Posterior vena cava (tissue), 2 donors: ENCODE measurements at places on chromosomes 6 and 20. TPM values are rescaled to one million over a fixed set of nuclear protein-coding genes. Genes with fewer than 3 reads are reported as not detected.
A peak's percentile ranks its signal among the peaks of the same experiment; 100 is the strongest.

DNA sequence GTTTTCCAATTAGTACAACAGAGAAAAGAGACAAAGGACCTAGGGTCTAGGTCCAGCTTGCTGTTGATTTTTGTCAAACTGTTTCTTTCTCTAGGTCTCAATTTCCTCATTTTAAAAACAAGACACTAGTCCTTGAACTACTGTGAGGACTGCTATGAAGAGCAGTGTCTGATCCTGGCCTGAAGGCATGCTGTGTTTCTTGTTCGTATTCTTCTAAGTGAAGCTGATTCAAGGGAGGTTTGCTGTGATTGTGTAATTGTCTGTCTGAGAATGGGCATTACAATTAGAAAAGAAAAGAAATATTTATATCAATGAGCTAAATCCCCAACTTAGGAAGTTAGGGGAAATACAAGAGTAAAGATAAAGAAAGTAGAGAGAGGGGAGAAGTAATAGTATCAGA, 228.2 kb upstream of the SUPT3H start:
- no peak for DNase-seq

- DNase-seq: no peak
These were observed at the start of gene APCDD1L for GRCh38 chr20:58515233-58516212. APCDD1L (minus strand) TSS chr20:58515399; CDS start chr20:58514707, 692 bp downstream.

- DNase-seq: no peak
These were observed 274.3 kb downstream of the CD109 start for GRCh38 chr6:73969971-73970970.

GRCh38 chr6:16518265-16518664, 243.0 kb downstream of the ATXN1 start:
- no peak for DNase-seq

DNA sequence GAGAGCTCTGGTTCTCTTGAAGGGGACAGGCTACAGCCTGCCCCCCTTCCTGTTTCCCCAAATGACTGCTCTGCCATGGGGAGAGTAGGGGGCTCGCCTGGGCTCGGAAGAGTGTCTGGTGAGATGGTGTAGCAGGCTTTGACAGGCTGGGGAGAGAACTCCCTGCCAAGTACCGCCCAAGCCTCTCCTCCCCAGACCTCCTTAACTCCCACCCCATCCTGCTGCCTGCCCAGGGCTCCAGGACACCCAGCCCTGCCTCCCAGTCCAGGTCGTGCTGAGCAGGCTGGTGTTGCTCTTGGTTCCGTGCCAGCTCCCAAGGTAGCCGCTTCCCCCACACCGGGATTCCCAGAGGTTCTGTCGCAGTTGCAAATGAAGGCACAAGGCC, 9.8 kb downstream of the VEGFA start:
- peak; percentile 73 for DNase-seq

GRCh38 chr20:56805966-56806365, 176.9 kb downstream of the TFAP2C start:
- DNase-seq: peak; percentile 73

GRCh38 chr6:13450628-13451027, 36.8 kb downstream of the GFOD1 start:
- no peak for DNase-seq

DNA sequence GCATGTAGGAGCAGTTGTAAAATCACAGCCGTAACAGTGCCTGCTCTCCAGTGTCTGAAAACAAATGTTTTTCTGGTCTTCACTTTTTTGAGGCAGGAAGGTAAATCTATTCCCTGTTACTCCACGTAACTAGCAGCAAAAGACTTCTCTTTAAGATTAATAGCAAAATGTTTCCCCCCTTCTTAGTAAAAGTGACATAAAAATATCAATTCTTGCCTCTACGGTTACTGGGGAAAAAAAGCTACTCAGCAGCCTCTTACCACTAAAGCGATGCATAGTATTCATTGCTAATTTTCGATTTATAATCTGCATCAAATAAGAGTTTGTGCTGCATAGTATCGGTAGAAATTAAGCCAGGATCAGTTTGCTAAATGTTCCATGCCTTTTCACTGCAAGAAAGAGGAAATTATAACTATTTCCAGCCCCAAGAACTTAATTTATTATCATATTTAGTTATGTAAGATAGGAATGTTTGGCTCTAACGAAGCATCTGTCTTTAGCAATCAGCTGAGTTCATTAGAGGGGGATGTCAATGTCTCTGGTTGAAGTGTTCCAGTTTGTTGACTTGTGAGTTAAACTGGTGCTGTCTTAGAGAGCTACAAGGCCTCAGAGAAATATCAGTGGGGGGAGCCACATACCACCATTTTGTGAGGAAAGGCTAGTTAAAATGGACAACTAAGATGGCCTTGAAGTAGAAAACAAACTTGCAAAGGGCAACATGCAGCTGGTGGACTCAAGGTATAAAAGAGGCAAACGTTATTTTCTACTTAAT, 617 bp upstream of the TSPYL1 start:
- no peak for DNase-seq

- DNase-seq: no peak
These were observed 43.4 kb downstream of the LRFN2 start for GRCh38 chr6:40543776-40544175.

DNA sequence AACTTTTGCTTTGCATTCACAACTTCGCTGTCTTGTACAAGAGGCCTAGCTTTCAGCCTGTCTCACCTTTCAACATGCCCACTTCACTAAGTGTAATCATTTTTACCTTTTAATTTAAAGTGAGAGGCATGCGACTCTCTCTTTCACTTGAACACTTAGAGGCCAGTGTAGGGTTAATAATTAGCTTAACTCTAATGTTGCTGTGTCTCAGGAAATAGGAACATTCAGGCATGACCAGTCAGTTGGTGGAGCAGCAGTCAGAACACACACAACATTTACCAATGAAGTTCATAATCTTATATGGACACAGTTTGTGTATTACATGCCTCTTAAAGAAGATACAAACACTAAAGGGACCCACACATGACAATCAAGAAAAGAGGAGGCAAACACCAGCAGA, 47.6 kb downstream of the HTR1B start:
- no peak for DNase-seq

DNA sequence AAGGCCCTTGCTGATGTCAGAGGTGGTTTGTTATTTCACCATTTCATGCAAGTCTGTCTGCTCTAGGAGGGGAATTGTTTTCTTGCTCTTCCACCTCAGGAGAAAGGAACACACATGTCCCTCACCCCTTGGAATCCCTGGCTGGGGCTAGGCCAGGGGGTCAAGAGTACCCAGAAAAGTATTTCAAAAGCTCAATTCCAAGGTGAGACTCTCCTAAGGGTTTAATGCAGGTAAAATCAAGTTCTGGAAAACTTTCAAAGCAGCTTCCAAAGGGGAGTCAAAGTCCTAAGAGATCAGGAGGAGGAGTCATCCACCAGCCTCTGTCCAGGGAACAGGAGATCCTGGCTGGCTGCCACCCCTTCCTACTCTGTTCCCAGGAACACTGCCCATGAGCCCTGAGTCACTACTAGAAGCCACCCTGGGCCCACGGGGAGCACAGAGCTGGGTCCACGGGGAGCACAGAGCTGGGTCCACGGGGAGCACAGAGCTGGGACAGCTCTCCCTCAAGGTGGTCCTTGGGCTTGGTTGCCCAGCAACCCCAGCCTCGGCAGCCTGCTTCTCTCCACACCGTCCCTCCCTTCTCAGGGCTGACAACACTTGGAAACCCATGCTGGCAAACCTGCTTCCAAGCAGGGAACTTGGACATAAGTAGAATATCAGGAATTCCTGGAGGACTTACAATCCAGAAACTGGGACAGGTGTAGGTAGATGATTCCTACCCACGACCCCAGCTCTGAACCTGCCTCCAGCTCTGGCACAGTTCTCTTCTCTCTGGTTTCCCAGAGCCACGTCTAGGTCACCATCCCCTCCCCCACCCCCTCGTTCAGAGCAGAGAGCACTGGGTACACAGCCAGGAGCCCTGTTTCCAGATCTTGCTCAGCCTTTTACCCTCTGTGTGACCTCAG, 35.3 kb upstream of the CDKN1A start:
- peak; percentile 95 for DNase-seq

DNA sequence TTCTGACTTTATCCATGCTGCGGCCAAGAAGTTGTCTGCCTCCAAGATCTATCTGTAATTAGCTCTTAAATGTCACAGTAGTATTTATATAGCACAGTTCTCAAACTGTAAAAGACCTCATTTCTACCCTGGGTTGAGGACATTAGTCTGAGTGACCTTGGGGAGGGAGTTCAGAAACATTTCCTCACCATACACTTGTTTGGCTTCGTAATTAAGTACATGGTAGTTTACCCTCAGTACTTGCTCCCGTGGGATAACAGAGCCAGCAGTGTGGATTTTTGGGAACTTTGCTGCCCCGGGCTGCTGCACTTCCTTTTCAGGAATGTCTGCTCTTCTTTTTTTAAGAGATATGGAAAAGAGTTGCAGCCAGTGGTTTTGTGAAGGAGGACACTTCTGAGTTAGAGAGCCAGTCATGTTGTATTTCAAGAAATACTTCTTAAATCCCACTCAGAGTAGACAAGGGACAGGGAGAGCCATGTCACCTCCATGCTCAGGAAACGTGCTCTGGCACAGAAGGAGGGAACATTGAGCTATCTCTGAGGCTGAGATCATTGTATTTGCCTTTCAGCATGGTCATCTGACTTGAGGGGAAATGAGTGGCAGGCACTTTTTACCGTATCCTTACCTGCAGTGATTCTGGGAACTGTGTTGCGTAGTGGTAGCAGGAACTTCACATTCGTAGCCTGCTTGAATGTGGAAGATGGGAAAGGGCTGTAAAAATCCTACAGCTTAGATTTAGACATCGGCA, 33.6 kb downstream of the RPRD1B start:
- no peak for DNase-seq

GRCh38 chr20:37757550-37757949, 63.7 kb downstream of the CTNNBL1 start:
- DNase-seq: no peak

- DNase-seq: peak; percentile 90
These were observed 14.0 kb upstream of the FAM50B start for GRCh38 chr6:3835055-3835731.

- DNase-seq: no peak
These were observed 31.1 kb downstream of the NFYA start for GRCh38 chr6:41103847-41104246.

DNA sequence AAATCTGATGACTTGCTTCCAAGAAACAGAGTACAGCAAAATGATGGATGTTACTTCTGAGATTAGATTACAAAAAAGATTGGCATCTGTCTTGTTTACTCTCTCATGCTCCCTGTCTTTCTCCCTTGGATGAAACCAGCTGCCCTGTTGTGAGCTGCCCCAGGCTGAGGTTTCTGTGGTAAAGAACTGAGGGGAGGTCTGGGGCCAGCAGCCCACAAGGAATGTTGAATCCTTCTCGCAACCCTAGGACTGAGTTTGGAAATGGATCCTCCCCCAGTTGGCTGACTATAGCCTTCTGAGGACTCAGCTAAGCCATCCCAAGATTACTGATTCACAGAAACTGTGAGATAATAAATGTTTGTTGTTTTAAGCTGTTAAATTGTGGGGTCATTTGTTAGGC, 5.6 kb upstream of the HECA start:
- no peak for DNase-seq

GRCh38 chr6:70547313-70547712, 19.4 kb upstream of the SDHAF4 start:
- no peak for DNase-seq

- DNase-seq: no peak
These were observed 28.7 kb downstream of the ECT2L start for GRCh38 chr6:138824482-138825144.

GRCh38 chr6:37784585-37784967, 35.0 kb upstream of the ZFAND3 start:
- no peak for DNase-seq

DNA sequence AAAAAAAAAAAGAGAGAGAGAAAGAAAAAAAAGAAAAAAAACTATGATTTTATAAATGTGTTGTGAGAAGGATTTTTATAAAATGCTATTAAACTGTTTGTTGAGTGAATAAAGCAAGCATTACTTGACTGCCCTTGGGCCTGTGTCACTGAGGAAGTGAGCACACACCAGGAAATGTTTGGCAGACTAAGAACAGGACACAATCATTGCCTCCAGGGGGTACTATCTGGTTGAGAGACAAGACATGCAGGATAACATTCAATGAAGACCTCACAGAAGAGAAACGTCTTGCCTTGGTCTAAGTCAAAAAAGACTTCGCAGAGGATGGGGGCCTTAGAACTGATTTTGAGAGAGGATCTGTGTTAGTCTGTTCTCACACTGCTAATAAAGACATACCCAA, 40.6 kb downstream of the MTFR2 start:
- DNase-seq: no peak

DNA sequence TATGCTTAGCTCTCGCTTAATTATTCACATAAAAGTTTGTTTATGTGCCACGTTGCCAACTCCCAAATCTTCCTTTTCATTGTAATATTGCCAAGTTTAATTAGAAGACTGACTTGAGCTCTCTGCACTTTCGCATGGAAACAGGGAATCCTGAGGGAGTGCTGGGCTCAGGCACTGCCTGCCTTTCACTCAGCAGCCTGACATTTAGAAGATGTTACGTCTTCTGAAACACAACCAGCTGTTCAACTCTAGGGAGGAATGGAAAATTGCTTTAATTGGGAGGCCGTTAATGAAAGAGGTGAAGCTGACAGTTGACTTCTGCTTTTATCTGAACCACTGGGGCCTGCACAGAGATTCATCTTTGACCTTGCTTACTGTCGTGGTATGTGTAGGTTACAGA, 77.4 kb upstream of the MTHFD1L start:
- DNase-seq: no peak

GRCh38 chr20:36402708-36403107, 96.6 kb downstream of the DLGAP4 start:
- no peak for DNase-seq

- DNase-seq: no peak
These were observed 39.6 kb upstream of the NELFCD start for GRCh38 chr20:58941471-58941870.

GRCh38 chr20:55052459-55052858, 577.1 kb downstream of the DOK5 start:
- no peak for DNase-seq

GRCh38 chr6:18090349-18090786, 32.1 kb downstream of the NHLRC1 start:
- DNase-seq: no peak

GRCh38 chr20:13492001-13492481, 146.7 kb downstream of the TASP1 start:
- no peak for DNase-seq

- no peak for DNase-seq
These were observed 52.9 kb downstream of the UBR2 start for GRCh38 chr6:42616716-42617115.

The GPLD1 gene
- total RNA-seq: 4.1 TPM

The TTLL9 gene
- total RNA-seq: 0.19 TPM

The HLA-DRB5 gene
- 1.4 TPM for total RNA-seq

The STXBP5 gene
- 30.0 TPM for total RNA-seq

The TRIM40 gene
- not detected for total RNA-seq

The ERMARD gene
- 19.6 TPM for total RNA-seq

The PLG gene
- not detected for total RNA-seq

The MICAL1 gene
- total RNA-seq: 53.2 TPM

The FUT9 gene
- under 0.01 TPM for total RNA-seq

The HTR1E gene
- total RNA-seq: not detected

The F13A1 gene
- 494 TPM for total RNA-seq

The ZSCAN23 gene
- total RNA-seq: 2.8 TPM

The GTPBP2 gene
- 50.4 TPM for total RNA-seq

The MCCD1 gene
- total RNA-seq: not detected

The NR2E1 gene
- total RNA-seq: not detected

The NKX2-4 gene
- not detected for total RNA-seq

The WFDC10B gene
- total RNA-seq: 0.48 TPM

The RTF2 gene
- 68.7 TPM for total RNA-seq
